Pons (tissue), 1 donor: ENCODE measurements at places on chromosomes 7 and 10.

DNA sequence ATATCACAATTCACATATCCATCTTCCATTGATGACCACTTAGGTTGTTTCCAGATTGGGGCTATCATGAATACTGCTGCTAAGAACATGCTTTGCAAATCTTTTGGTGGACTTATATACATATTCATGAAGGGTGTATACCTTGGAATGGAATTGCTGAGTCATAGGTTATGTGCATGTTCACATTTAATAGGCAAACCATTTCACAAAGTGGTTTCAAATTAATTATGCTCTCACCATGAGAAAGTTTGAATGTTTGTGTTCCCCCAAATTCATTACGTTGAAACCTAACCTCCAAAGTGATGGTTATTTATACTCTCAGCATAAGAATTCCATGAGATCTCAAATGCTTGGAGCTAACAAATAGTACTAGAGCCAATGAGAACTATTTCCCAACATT is 86.4 kb downstream of the VPS41 start:
- DNase-seq: no peak

DNA sequence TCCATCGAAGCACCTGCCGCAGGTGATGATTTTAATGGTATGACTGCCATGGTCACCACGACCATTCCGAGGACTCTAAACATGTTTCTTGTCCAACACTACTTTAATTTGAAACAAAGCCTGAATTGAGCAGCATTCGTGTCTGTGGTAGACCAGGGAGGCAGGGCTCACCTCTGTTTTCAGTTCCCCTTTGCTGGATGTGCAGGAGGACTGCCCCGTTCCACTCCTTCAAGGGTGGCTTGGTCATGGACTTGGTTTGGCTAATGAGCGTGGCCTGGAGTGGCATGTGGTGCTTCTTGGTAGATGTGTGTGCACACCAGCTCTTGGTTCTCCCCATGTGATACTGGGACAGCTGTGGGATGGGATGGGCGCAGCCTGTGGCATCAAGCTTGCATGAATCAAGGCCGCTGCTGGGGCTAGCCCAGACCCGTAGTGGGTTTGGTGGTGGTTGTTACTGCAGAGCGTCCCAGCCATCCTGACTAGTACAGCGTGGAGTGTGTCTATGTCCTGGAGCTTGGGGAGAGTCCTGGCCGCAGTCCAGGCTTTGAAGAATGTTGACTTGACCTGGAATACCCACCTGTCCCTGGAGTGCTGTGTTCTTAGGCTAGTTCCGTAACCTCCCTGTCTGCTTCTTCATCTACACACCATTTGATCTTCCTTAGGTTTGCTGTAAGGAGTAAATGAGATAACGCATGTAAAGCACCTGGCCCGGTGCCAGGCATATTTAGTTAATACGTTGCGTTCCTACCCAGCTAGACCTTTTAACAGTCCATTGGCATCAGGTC is 34.8 kb downstream of the MGMT start:
- DNase-seq: no peak

- no peak for DNase-seq
These were observed 219.2 kb downstream of the CAMK1D start for GRCh38 chr10:12568391-12569009.

DNA sequence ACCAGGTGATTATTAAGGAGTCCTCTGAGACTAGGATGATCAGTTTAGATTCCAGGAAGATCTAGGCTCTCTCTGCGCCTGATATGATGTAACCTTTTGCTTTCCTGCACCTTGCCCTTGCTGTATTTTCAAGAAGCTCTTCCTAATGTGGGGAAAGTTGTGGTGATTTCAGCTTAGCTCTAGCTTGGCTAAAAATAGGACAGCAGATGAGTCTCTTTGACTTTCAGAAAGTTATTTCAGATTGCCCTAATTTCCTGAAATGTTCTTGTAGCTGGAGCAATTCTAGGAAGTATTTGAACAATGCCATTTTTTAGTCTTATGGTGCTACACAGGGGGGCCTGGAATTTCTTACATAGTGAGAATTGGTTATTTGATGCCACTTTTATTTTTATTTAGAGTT is 3.8 kb downstream of the LCOR start:
- no peak for DNase-seq

GRCh38 chr7:35707422-35707821 is 12.5 kb upstream of the HERPUD2 start:
- no peak for DNase-seq

- no peak for DNase-seq
These were observed 609.7 kb downstream of the PTPRN2 start for GRCh38 chr7:157977717-157978496.

- DNase-seq: no peak
These were observed 3.5 kb downstream of the NRCAM start for GRCh38 chr7:108452707-108453106.
